ENCODE measurements at places on chromosomes 4 and X. TPM values are rescaled to one million over a fixed set of nuclear protein-coding genes. Genes with fewer than 3 reads are reported as not detected.

- no peaks in the 10 kb centered on the region for H3K27me3 ChIP-seq
- no peaks in the 10 kb centered on the region for H3K36me3 ChIP-seq
- no peak overlapping the region for H3K4me3 ChIP-seq
- no peak overlapping the region for H3K27ac ChIP-seq
- no peaks in the 10 kb centered on the region for H3K4me1 ChIP-seq
Measured at GRCh38 chr4:81166458-81167160, 48.4 kb downstream of the PRKG2 start.

DNA sequence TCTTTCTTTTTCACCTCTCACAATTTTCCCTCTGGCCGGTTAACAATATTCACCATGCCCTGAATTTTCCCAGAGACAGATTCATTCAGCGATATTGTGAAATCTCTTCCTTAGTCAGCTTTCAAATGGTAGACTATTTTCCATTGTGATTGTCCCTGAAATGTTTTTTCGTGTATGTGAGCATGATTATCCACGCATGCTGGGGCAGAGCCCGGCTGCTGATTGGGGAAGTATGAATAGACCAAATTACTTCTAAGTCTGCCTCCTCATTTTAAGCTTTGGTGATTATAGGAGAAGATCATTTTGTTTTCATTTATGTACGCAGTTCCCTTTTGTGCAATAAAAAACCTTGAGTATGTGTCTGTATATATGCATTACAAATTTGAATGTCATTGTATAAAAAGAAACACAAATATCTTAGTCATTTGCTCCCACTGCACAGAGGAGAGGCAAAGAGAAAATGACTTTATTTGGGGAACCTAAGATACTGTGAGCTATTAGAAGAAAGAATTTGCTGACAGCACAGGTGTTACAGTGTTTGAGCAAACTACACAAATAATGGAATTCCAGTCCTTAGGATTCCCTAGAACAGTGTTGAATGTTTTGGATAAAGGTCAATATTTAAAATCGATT is 11.3 kb downstream of the DTHD1 start:
- no peak for DNase-seq
- H3K27ac ChIP-seq, result no peak overlapping the region
- no peaks in the 10 kb centered on the region for H3K4me1 ChIP-seq
- no peaks in the 10 kb centered on the region for H3K27me3 ChIP-seq
- H3K36me3 ChIP-seq, result no peaks in the 10 kb centered on the region

- DNase-seq, result no peak
- H3K27me3 ChIP-seq, result no peaks in the 10 kb centered on the region
- H3K27ac ChIP-seq, result no peak overlapping the region
- H3K4me1 ChIP-seq, result peaks cover 7% of the 10 kb centered on the region
- H3K36me3 ChIP-seq, result no peaks in the 10 kb centered on the region
- no peak overlapping the region for H3K4me3 ChIP-seq
Measured at GRCh38 chr4:52641854-52642563, 17.1 kb downstream of the USP46 start.

DNA sequence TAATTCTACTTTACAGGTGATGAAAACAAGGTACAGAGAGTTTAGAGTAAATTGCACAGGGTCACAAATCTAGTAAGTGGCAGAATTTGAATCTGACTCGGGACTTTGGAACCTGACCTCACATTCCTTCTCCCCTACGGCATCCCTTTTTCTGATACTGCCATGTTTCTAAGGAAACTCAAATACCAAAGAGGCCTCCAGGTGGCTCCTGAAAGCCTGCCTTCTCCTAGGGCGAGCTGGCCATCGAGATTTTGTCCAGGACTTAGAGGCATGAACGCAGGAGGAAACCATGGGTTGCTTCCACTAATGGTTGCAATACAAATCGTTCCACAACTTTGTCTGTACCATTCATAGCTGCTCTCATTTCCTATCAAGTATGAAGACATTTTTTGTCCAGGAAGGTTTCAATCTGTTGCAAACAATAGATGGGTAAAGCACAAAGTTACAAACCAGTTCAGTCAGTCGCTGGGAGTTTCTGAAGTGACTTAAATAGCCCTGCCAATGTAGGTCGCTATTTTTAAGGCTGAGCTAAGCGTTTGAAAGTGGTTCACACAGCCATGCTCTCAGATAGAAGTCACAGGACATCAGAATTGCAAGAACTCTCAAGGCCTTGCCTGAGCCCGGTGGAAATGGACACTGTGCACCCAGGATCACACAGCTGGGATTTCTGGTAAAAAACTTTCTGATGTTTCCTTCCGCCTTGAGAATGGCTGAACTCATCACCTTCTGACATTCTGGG is 296.6 kb upstream of the PRPS2 start:
- H3K4me1 ChIP-seq, result no peaks in the 10 kb centered on the region
- no peak for DNase-seq
- H3K4me3 ChIP-seq, result no peak overlapping the region
- H3K27ac ChIP-seq, result no peak overlapping the region

- H3K4me3 ChIP-seq, result no peak overlapping the region
- no peaks in the 10 kb centered on the region for H3K36me3 ChIP-seq
- H3K27ac ChIP-seq, result no peak overlapping the region
Measured at GRCh38 chr4:104915864-104916263, 230.8 kb upstream of the TET2 start.

GRCh38 chr4:181799561-181800069 is 443.6 kb upstream of the TENM3 start:
- DNase-seq, result no peak
- H3K4me1 ChIP-seq, result no peaks in the 10 kb centered on the region
- no peak overlapping the region for H3K27ac ChIP-seq
- no peaks in the 10 kb centered on the region for H3K27me3 ChIP-seq
- H3K36me3 ChIP-seq, result no peaks in the 10 kb centered on the region
- H3K4me3 ChIP-seq, result no peak overlapping the region

DNA sequence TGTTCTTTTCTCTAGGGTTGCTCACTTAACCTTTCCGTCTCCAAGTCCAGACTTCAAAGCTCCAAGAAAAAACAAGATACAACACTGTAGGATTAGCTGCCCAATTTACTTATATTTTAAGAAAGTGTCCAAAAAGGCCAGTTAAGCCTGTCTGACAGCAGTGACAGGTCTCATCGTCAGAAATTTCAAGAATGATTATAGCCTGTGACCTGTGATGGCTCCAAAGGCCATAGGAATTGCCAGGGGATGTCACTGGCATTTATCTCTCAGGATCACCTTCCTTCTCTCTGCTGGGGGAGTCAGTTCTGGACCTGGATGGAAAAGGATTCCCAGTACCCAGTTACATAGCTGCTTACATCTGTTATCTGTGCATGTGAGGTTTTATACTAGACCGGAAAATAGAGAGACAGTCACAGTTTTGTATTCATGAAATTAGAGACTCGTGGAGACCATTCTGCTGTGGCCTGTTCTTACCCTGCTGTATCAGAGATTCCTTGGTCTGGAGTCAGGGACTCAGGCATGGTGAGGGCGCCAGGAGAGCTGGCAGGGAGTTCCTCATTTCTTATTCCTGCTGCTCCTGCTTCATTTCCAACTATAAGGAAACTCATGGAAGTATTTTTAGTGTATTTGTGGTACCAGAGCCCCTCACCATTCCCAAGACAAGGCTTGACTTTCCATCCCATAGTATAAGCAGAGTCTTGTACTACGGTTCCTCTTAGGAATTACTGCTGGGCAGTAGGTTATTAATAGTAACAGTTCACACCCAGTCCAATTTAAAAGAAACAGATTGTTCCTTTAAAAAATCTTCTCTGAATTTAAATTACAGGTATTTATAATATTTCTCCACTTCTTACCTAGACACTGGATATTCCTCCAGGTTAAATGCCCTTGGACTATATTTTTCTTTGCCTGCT is 220.8 kb downstream of the SHROOM3 start:
- no peaks in the 10 kb centered on the region for H3K27me3 ChIP-seq
- DNase-seq, result no peak
- H3K4me3 ChIP-seq, result no peak overlapping the region
- H3K36me3 ChIP-seq, result no peaks in the 10 kb centered on the region
- peaks cover 21% of the 10 kb centered on the region for H3K4me1 ChIP-seq
- H3K27ac ChIP-seq, result peak overlapping the region; percentile 99

DNA sequence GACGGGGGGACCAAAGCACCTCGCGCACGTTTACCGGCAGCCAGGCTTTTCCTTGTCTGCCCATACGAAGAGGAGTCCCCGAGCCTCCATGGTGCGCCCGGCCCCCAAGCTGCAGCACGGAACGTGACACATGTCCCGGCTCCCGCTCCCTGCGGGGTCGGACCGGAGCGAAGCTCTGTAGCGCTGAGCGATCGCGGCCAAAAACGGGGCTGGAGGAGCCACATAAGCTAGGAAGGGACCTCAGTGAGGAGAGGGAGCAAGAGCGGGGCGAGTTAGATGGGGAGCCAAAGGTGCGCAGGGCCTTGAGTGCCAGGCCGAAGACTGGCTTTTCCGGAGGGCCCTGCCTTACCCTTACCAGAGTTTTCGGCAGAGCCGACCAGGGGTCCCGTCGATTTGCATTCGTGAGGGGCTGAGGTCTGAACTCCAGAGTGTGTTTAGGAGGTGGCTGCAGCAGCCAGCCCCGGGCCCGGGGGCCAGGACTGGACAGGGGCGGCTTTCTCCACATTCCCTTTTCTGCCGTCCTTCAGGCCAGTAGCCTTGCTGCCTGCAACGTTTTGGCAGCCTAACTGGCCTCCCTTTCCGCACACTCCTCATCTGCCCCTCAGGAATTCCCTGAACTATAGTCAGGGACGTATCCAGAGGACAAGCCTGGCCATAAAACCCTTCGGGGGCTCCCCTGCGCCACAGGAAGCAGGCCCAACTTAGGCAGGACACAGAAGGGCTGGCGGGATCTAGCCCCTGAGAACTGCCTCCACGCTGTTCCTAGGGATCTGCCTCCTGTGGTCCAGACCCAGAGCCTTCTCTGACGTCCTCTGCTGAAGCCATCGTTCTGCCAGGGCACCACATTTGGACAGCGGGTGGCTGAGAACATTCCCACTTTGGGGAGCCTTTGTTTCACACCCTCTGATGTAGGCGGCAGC is 689 bp downstream of the SSR4 start:
- no peaks in the 10 kb centered on the region for H3K4me1 ChIP-seq
- H3K27me3 ChIP-seq, result no peaks in the 10 kb centered on the region
- H3K27ac ChIP-seq, result peak overlapping the region; percentile 55

GRCh38 chr4:42561031-42561430 is 95.9 kb downstream of the ATP8A1 start:
- DNase-seq, result no peak
- no peaks in the 10 kb centered on the region for H3K4me1 ChIP-seq
- no peak overlapping the region for H3K27ac ChIP-seq
- no peaks in the 10 kb centered on the region for H3K27me3 ChIP-seq

DNA sequence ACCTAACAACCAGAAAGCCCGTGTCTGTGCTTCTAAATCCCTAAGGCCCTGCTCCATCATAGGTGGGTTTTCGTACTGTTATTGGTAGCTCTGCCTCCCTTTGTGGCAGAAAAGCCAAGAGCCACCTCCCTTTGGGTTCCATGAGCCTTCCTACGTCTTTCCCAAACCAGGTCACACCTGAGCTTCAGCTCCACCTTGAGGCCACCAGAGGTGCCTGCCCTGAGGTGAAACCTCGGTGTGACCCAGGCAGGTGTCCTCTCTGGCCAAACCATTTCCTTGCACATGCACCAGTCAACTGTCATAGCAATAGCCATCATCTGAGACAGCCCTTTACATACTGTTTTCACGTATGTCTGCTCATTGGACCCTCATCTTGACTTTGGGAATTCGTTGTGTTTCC is 188.0 kb upstream of the RBPJ start:
- no peaks in the 10 kb centered on the region for H3K4me1 ChIP-seq
- H3K27me3 ChIP-seq, result no peaks in the 10 kb centered on the region
- H3K27ac ChIP-seq, result no peak overlapping the region
- H3K36me3 ChIP-seq, result no peaks in the 10 kb centered on the region

- H3K4me1 ChIP-seq, result peaks cover 2% of the 10 kb centered on the region
- no peak for DNase-seq
- no peak overlapping the region for H3K4me3 ChIP-seq
- H3K27ac ChIP-seq, result no peak overlapping the region
Measured at GRCh38 chr4:52910115-52910514, 48.0 kb downstream of the RASL11B start.

- peak; percentile 55 for DNase-seq
- no peaks in the 10 kb centered on the region for H3K27me3 ChIP-seq
- H3K27ac ChIP-seq, result no peak overlapping the region
- H3K4me1 ChIP-seq, result no peaks in the 10 kb centered on the region
- H3K36me3 ChIP-seq, result peaks cover 5% of the 10 kb centered on the region
- H3K4me3 ChIP-seq, result no peak overlapping the region
Measured at GRCh38 chrX:40074080-40074958, 23.4 kb downstream of the BCOR start.

DNA sequence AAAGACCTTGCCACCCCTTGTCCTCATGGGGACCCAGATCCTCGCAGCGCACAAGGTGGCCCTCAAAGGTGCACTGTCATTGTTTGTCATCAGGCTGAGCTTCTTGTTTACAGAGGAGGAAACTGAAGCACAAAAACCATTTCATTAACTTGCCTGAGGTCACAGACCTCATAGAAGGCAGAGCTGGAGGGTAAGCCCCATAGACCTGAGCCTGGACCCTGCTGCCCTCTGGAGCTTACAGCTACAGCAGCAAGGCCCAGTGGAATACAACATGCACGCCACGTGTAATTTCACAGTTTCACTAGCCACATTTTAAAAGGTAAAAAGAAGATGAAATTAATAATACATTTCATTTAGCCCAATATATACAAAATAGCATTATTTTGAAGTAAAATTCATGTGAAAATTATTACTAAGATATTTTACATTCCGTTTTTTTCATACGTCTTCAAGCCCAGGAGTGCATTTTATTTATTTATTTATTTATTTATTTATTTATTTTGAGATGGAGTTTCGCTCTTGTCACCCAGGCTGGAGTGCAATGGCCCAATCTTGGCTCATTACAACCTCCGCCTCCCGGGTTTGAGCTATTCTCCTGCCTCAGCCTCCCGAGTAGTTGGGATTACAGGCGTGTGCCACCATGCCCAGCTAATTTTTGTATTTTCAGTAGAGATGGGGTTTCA is 8.8 kb downstream of the JAKMIP1 start:
- DNase-seq, result no peak
- H3K36me3 ChIP-seq, result no peaks in the 10 kb centered on the region
- H3K27me3 ChIP-seq, result no peaks in the 10 kb centered on the region

- H3K4me3 ChIP-seq, result no peak overlapping the region
- no peaks in the 10 kb centered on the region for H3K27me3 ChIP-seq
- peak; percentile 60 for DNase-seq
- H3K27ac ChIP-seq, result peak overlapping the region; percentile 44
- H3K4me1 ChIP-seq, result no peaks in the 10 kb centered on the region
Measured at GRCh38 chrX:42755815-42756214, 22.1 kb downstream of the PPP1R2C start.

DNA sequence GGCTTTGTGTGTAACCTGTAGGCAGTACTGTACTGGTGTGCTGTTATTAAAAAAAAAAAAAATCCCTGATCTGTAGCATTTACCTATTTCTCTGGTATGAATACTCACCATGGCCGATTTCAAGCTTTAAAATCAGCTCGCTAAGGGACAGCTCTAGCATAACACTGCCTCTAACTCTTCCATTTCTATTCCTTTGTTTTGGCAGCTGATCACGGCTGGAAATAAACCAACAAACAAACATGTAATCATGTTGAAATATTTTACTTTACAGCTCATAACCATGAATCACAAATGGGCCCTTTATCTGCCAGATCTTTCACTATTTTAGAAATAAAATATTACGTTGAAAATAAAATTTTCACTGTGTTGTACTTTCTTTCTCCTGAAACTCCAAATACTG is 60.5 kb upstream of the IL15 start:
- no peak overlapping the region for H3K4me3 ChIP-seq
- H3K27ac ChIP-seq, result no peak overlapping the region
- no peaks in the 10 kb centered on the region for H3K4me1 ChIP-seq
- DNase-seq, result no peak
- no peaks in the 10 kb centered on the region for H3K27me3 ChIP-seq
- H3K36me3 ChIP-seq, result no peaks in the 10 kb centered on the region

The ATXN3L gene
- not detected for polyA plus RNA-seq

The SLC9B1 gene
- polyA plus RNA-seq, result 0.13 TPM

The FGB gene
- not detected for polyA plus RNA-seq

The FAM9C gene
- polyA plus RNA-seq, result not detected

The SYP gene
- 3.0 TPM for polyA plus RNA-seq
